ENCODE measurements at places on chromosomes 1 and 21.

GRCh38 chr21:35216996-35217395, 167.9 kb upstream of the RUNX1 start:
- no peak for DNase-seq

DNA sequence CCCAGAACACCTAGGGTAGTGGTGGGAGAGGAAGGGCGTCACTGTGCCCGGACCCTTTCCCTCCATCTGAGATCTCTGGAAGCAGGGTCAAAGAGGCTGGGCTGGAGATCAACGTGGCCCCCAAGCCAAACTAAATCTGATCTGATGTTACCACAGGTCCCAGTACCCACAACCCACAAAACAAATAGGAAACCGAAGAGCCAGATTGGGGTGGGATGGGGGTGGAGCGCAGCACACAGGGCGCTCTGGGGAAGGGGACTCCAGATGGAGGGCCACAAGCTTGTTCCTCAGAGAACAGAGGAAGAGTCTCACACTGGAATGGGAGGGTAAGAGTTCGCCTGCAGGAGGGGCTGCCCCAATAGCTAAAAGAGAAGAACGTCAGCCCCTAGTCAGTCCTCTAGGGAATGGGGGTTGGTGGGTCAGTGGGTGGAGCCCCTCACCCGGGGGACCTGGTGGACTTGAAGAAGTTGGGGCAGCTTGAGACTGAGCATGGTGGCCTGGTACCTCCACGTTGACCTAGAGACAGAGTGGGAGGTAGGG, 1.5 kb downstream of the PAQR6 start:
- DNase-seq, result peak; percentile 46

DNA sequence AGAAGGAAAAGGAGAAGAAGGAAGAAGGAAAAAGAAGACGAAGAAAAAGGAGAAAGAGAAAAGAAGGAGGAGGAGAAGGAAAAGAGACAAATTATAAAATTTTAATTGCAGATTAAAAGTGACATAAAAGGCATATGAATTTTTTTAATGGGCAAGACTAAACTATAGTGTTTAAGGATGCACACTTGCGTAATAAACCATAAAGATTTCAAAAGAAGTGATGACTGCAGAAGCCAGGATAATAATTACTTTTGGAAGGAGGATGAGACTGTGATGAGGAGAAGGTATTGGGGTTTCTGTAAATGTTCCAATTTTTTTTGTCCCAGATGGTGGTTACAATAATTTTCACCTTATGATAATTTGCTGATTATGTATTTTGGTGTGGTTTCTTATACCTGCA, 243.1 kb upstream of the PKN2 start:
- no peak for DNase-seq

GRCh38 chr21:37079211-37079824, 6.3 kb downstream of the TTC3 start:
- peak; percentile 72 for DNase-seq

GRCh38 chr21:29394051-29394450, 95.3 kb downstream of the BACH1 start:
- DNase-seq, result no peak

DNA sequence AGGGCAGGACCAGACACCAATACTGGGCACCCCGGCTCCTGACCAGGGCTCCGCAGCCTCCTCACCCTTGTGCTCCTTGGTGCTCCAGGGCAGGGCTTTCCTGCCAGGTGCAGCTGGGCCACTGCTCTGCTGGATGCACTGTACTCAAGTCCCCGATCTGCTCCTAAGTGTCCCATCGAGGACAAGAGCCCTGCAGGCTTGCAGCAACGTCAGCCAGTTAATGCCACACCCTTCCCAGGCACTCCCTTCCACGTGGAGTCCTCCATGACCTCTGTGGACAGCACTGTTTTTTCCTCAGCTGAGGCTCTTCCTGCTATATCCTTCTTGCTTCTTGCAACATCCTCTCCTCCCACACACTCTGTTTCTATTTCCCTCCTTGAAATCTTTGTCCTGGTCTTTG, 94.0 kb upstream of the NGF start:
- no peak for DNase-seq

GRCh38 chr1:183477986-183478781, 5.9 kb downstream of the SMG7 start:
- peak; percentile 26 for DNase-seq

DNA sequence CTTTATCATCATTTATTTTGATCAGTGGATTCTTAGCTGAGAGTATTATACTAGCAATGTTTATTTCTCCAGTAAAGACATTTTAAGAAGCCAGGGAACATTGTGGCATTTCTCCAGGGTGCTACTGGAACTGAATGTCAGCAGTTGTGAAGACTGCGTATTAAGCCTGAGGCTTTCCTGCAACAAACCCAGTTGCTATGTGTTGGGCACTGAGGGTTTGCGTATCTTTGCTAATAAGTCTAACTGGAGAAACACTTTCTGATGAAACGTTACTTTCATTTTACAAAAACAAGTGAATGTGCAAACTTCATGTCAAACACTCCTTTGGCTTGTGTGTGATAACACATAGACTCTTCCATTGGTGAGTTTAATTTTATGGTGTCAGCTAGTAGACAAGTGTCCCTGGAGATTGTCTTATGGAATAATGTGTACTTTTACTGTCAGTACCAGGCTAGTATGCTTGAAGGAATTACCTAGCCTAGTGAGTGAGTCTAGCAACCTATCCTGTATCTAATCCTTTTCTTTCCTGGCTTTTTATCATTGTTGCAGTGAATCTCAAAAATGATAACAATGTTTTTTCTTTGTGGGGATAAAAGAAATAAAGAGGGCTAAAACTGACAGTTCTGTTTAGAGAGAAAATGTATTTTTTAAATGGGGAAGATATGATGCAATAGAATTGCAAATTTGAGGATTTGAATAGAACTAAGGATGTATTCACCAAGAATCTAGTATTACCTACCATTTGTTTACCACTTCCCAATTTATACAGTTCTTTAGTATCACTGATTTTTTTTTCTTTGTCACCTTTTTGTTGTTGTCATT, 70.1 kb downstream of the MTR start:
- no peak for DNase-seq

DNA sequence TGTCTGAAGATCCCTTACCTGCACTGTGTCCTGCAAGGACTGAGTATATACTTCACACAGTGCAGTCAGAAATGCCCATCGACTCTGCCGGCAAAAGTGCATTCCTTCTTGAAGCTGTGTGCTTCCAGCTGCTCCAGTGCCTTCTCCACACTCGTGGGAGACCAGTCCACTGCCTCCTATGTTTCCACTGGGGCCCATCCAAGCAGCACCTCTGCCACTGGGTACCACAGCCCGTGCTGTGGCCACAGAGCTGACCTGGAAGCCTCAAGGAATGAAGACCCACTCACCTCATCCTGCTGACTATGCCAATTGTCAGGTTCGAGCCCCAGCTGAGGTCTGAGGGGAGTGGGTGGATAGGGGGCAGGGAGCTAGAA, 108.1 kb downstream of the GDAP2 start:
- no peak for DNase-seq

DNA sequence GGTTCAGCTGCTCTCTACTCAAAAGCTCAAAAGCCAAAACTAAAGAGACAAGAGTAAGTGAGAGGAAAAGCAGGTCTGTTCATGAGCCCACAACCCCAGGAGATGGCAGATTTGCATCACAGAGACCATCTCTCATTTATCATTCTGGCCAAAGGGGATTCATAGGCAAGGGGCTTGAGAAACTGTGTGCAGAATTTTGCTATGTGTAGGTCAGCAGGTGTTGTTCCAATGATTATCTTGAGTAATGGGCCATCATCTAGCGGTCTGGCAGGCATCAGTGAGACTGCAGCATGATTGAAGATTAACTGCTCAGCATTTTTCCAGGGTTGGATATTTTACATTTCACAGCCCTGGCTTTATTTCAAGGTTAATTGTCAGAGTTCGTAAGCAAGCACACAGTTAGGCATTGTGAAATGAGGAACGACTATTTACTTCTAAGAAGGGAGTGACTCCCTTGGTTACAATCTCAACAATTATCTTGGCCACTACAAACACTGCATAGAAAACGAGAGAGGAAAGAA, 1204.6 kb upstream of the TMPRSS15 start:
- peak; percentile 88 for DNase-seq

- no peak for DNase-seq
Measured at GRCh38 chr1:62599044-62599443, 1.7 kb downstream of the ANGPTL3 start.

DNA sequence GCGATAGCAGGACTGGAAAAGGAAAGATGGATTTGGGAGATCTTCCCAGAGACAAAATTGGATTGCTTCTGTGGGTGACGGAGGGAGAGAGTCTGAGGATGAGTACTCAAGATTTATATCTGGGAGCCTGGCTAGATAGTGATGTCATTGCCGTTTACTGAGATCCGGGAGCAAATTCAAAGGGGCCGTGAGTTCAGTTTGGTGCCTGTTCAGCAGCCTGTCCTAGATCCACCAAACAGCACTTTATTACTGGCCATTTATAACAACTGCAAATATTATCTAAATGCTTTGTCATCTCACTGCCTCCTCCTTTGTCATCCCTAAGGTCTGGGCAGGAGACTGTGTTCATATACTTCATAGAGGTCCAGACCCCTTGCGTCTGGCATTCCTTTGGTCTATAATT, 29.2 kb downstream of the MAPKAPK2 start:
- no peak for DNase-seq

GRCh38 chr1:174114788-174115448, 44.4 kb upstream of the RABGAP1L start:
- peak; percentile 80 for DNase-seq

- DNase-seq, result no peak
Measured at GRCh38 chr1:79469139-79469538, 462.6 kb upstream of the ADGRL4 start.

DNA sequence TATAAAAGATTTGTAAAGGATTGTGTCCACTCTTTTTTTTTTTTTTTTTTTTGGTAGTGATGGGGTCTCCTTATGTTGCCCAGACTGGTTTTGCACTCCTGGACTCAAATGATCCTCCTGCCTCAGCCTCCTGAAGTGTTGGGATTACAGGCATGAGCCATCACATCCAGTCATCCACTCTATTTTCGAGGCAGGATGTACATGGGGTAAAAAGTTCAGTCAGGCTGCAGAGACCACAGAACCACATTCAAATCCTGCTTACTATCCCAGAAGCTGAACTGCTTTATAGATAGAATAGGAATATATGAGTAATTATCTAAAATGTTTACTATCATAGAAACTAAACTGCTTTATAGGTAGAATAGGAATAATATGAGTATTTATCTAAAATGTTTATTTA, 26.0 kb upstream of the KCNK2 start:
- DNase-seq, result no peak
